ENCODE measurements at places on chromosomes 4 and X.

- no peak for DNase-seq
These were observed 167.8 kb downstream of the GASK1B start for GRCh38 chr4:158005021-158005420.

DNA sequence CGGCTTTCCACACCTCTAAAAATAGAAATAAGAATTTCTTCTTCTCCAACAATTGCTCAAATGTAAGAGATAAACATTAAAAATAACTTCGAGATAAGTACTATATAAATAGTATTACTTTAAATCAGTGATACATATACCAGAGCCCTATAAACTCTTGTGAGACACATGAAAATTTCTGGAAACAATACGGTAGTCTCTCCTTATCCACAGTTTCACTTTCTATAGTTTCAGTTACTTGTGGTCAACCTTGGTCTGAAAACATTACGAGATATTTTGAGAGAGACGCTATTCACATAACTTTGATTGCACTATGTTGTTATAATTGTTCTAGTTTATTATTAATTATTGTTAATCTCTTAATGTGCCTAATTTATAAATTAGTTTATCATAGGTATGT lies 101.5 kb upstream of the CXXC4 start:
- DNase-seq = no peak

DNA sequence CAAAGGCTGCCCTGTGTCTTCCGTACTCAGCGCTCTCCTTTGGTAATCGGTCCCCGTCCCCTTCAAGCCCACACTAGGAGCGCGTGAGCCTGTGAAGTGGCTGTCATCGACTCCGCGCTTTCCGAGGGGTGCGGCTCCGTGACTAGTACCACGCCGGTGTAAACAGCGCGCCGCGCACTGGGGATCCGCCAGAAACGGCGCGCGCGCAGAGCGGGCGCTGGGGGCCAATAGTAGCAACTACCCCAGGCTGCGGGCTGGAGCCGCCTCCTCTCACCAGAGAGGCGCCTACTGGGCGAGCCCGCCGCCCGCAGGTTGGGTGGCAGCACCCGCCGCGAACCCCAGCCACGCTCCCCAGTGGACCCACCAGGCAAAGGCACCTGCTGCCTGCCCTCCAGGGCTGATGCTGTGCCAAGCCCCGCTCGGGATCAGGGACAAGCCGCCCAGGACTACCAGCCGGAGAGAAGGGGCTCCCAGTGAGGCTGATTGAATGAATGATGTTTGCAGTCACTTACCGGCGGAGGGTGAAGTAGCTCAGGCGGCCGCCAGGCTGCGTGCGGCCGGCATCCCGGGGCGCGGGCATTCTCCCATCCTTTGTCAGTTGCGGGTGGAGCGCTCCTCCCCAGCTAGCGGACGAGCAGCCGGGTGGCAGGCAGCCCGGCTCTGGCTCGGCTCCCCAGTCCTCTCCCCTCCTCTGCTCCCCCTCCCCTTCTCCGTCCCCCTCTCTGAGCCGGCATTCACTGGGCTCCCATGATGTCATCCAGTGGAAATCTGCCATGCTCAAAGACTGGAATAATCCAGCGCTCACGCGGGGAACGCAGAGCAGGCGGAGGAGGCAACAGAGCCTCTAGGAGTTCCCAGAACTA lies 370.3 kb upstream of the SMIM31 start:
- DNase-seq = no peak

- DNase-seq = no peak
These were observed 56.4 kb upstream of the XIAP start for GRCh38 chrX:123803331-123803983.

DNA sequence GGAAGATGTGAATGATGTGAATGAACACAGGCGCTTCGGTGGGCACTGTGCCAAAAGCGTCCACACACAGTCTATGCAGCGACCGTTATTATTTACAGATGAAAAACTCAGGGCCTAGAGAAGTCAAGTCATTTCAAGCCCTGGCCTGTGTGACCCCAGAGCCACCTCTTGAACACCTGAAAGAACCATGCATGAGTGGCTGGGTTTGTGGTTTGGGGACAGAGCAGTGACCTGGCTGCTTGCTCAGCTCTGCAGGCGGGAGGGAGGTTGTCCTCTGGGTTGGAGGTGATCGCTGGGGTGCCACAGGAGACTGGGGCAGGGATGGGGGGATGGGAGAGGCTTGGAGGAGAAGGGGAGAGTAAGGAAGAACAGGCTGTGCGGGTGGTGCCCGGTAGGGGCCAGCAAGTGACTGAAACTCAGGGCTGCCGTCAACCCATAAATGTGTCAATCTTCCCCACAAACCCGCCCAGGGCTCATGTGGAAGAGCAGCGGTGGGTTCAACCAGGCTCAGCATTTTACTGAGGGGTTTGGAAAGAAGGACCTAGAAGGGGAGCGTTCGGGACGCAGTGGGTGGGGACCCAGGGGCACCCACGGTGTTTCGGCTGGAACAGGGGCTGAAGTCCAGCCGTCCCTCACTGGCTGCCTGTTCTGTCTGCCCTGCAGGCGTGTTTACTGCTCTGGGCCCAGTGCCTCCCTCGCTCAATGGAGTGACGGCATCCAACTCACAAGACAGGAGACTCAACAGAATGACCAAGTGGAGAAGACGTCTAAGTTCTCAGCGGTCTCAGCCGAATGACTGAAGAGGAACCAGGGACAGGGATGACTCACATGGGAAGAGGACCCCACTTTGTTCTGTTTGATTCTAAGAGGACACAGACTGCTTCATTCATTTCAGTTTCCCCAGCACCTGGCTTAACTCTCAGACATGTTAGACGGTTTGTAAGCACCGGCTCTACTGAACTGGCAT lies 167.8 kb downstream of the AFAP1 start:
- peak; percentile 73 for DNase-seq

Data from mucosa of descending colon (tissue), 3 donors.